Activated gamma-delta T cell treated with Interleukin-2 at 50 U/mL for 16 hours (primary cell): ENCODE measurements at places on chromosomes 16 and 17.
A peak's percentile ranks its signal among the peaks of the same experiment; 100 is the strongest.

GRCh38 chr16:86134802-86135461 lies 236.0 kb downstream of the IRF8 start:
- no peak for DNase-seq

- no peak for DNase-seq
Measured at GRCh38 chr17:55663400-55663799, 59.3 kb downstream of the TMEM100 start.

- DNase-seq = no peak
Measured at GRCh38 chr16:1613211-1613622, 1.1 kb downstream of the CRAMP1 start.

DNA sequence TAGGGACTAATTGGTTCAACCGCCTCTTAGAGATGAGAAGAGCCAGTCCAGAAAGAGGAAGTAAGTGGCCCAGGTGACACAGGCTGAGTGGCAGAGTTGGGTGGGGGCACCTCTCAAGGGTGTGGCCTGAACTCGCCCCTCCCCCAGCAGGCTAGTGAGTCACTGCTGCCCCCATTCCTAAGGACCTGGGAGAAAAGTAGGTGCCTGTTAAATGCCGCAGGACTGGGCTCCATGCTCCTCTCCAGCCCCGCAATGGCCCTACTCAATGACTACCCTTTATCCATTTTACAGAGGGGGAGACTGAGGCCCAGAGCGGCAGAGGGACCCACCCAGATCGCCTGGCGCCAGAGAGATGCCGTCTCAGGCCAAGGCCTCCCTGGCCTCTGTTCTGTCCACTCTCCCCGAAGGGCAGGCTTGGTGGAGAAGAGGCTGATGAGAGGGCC lies 8.1 kb downstream of the TMEM235 start:
- DNase-seq = no peak

DNA sequence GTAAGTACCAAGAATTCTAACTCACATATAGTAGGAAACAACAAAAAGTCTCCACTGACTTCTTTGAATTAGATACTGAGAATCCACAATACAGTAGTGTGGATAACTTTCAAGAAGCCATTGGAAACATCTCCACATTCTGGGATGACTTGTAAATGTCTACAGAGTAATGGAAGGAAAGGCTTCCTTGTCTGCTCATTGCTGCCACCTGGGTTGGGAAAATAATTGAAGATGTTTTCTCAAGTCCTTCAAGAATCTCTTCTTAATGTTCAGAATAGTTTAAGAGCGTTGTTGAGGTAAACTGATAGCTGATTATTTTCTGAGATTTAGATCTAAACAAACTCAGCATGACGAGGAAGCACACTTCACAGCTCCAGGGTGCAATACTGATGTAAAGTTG lies 14.0 kb downstream of the CPSF4L start:
- no peak for DNase-seq

GRCh38 chr16:19888834-19889233 lies 4.2 kb upstream of the GPRC5B start:
- no peak for DNase-seq

- no peak for DNase-seq
Measured at GRCh38 chr17:3316836-3317235, 18.7 kb upstream of the OR3A1 start.

GRCh38 chr17:82419540-82419939 lies 1.2 kb upstream of the OGFOD3 start:
- no peak for DNase-seq

GRCh38 chr16:2292221-2292620 lies 24.3 kb upstream of the RNPS1 start:
- DNase-seq = no peak

- no peak for DNase-seq
Measured at GRCh38 chr16:13529193-13529982, 390.6 kb upstream of the ERCC4 start.

DNA sequence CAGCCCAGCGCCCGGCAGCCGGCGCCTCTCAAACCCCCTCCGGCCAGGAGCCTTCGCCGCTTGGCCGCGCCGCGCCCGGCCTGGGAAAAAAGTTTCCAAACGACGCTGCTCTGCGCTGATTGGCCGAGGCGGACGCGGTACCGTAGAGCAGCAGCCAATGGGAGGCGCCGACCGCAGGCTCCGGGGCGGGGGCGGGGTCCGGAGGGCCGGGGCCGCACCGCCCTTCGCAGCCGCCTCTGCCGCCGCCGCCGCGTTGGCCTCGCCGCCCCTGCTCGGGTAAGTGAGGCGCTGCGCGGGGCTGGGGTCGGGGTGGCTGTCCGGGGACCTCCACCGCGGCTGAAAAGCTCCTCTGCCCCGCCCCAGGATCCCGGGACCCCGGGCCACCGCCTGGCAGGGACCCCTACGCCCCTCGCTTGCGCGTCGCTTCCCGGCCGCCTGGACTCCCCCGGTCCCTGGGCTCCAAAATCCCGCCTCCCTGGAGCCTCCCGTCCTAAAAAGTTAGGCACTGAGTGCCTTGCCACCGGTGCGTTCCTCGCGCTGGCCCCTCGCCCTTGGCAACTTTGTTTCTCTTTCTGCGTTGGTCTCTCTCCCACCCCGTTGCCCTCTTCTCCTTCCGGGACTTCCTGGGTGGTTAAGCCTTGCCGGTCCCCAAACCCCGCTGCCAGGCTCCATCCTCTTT lies at the start of gene NDE1:
Gene NDE1, plus strand, starts transcription at position 227 of the 679 bp plus-strand sequence. CDS start 14,534 bp downstream, outside the sequence.
- peak; percentile 84 for DNase-seq

- no peak for DNase-seq
Measured at GRCh38 chr17:40035162-40035559, 19.0 kb downstream of the MED24 start.

GRCh38 chr16:14445937-14446715 lies 183.9 kb downstream of the PARN start:
- DNase-seq = no peak

- DNase-seq = no peak
Measured at GRCh38 chr17:21352221-21352980, 23.8 kb upstream of the KCNJ12 start.

DNA sequence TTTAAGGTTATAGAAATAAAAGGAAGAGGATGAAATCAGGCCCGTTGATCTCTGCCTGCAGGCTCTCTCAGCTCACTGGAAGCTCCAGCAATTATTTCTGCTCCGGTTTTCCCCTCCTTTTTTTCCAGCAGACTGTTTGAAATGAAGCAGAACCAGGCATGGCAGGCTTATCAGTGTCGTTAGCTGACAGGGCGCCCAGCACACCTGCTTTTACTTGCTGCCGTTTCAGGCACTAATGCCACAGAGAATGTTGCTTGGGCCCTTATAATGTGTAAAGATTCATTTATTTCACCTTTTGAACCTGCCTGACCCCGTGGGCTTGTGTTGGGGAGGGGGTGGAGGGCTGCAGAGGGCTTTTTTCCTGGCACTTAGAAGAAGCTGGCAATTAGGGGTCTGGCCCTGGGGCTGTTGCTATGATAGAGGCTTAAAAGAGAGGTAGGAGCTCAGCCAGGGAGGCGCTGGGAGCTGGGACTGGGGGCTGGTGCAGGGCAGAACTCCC lies 108.1 kb downstream of the IRX3 start:
- no peak for DNase-seq

DNA sequence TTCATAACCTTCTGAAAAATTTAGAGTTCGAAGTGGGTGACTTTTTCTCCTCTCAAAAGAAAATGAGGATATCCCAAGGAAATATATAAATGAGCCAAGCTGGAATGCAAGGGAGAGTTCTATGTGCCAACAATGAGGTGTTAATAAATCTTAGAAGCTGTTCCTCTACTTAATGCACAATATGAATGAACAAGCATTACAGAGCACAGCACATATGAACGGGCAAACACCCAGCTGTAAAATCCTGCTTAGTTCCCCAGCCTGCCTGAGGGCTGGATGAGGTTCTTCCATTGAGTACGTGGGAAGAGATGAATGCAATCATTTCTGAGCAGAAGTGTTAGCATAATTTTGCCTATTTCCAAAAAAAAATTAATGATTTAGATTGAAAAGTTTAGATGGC lies 58.1 kb downstream of the WDR59 start:
- no peak for DNase-seq

GRCh38 chr16:89993971-89994370 lies 25.3 kb downstream of the DBNDD1 start:
- DNase-seq = no peak

DNA sequence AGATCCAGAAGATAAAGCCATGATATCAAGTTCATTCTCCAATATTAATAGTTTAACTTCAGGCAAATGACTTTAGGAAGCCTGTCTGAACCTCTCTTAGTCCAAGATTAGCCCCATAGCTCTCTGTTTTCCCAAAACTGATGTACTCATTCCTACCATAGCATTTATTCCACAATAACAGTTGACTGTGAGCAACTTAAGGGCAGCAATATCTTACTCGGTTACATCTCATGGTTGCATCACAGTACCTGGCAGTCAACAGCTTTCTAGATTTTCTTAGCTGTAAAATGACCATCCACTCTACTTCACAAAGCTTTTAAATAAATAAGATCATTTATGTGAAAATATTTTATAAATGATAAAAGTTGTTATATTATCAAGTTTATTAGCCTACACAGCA lies 58.2 kb upstream of the STAC2 start:
- no peak for DNase-seq

DNA sequence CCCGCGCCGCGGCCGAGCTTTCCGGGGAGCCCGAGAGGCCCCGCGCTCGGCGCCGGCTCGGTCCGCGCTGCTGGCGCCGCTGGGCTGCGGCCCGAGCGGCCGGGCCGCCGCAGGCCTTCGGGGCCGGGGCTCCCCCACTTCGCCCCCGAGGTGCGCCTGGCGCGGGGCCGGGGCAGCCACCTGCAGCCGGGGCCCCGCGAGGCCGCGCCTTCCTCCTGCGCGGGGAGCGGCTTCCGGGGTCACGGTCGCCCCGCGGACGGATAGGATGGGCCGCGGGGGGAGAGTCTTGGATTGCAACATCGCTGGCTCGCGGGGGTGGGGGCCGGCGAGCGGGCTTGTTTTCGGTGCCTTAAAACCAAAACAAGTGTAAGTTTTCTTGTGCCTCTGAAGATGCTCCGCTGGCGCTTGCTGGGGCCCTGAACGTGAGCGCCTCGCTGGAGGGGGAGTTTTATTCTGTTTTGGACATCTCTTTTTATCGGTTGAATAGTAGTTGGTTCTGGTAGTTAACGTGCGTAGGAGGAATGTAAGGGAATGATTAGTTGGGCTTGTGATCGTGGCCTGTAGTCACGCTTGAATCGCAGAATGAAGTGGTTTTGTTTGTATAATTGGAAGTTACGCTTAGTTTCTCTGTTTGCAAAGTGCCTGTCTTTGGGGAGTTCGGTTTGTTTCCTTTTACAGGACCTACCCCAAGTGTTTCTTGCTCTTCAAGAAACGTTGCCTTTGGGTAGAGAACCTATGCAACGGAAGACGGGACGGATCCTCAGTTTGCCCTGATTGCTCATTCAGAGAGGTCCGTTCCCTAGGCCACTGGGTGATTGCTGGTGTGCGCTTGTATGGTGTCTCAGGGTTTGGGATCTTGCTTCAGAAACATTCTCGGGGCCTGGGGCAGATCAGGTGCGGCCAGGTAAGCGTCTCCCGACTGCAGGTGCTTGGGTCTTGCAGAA lies 724 bp downstream of the UBE2I start:
- peak; percentile 67 for DNase-seq

GRCh38 chr16:57186872-57187854 lies 1.0 kb downstream of the RSPRY1 start:
- DNase-seq = peak; percentile 6

DNA sequence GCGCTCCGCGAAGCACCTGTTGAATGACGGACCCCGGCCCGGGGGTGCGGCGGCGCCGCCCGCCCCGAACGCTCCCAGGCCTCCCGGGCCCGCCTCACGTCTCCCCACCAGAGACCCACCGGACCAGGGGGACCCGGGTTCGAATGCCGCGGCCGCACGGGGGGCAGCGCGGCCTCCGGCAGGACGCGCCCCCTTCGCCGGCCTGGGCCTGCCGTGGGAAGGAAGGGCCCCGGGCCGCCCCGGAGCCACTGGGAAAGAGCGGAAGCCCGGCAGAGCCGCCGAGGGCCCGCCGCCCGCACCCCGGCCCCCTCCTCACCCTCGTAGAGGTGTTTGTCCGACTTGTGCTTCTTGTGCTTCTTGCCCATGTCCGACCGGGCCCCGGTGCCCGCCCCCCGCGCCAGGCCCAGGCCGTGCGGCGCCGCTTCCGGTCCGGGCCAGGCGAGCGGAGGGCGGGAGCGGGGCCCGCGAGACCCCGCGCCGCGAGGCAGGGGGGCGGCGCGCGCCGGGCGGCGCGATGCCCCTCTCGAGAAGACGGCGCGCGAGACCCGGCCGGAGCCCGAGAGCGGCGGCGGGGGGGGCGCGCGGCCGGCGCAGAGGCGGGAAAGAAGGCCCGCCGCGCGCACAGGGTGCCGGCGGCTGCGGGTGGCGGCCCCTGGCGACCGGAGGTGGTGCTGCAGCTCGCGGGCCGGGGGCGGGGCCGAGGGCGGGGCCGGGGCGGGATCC lies at the start of gene BRD7:
Gene BRD7, minus strand, starts transcription at position 579 of the 723 bp plus-strand sequence. Its CDS starts 214 bp downstream, at position 365.
- peak; percentile 61 for DNase-seq

GRCh38 chr17:11514981-11515680 lies 83.1 kb upstream of the DNAH9 start:
- no peak for DNase-seq

GRCh38 chr16:50603206-50604064 lies 55.2 kb downstream of the NKD1 start:
- DNase-seq = no peak

DNA sequence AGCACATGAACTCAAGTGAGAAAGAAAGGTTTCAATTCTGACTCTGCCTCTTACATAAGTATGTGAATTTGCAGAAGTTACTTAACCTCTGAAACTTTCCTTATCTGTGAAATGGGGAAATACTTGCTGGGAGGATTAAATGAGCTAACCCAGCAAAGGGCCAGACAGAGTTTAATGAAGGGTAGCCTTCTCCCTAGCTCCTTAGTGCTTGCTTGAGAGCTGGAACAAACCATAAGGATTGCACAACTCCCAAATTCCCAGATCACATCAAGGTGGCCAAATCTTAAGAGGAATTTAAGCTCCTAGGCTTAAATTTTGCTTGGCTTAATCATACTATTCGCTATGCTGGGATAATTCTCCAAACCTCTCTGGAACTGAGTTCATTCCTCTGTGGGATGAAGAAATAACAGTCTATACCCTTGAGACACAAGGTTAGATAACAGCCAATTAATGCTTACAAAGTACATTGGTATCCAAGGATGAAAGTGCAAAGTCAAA lies 11.8 kb upstream of the WSB1 start:
- DNase-seq = no peak

DNA sequence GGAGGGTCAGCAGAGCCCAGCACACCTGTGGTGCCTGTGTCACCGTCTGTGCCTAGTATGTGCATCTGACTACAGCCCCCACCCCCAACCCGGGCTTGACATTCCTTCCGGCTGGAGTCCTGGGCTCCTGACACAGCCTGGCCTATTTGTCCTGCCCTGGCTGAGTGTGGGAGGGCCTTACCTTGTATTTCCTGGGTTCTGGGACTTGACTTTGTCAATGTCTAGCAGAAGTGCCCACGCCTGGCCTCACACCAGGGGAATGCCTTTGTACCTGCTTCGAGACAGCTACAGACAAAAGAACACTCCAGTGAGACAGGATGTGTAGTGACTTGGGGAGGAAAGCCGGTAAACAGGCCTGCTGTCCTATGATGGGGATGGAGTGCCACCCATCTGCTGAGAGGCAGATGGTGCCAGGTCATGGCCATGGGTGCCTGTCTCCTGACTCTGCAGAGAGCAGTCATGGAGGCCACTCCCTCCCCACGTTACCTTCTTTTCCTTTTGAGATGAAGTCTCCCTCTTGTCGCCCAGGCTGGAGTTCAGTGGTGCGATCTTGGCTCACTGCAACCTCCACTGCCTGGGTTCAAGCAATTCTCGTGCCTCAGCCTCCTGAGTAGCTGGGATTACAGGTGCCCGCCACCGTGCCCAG lies 42.8 kb downstream of the TNFRSF13B start:
- DNase-seq = no peak
